ENCODE measurements at places on chromosomes 1 and 21.

DNA sequence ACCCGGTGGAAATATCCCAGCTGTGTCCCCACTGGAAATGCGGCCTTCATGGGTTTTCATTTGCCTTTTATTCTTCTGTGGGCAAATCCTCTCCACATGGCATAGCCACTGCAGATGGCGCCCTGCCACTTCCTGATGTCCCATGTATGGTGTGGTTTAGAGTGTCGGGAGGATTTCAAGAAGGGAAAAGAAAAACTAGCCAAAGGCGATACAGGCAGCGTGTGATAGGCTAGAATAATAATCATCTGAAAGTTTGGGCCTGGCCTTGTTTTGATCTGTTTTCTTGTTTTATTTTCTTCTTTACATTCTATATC, 123.6 kb downstream of the PEX14 start:
- DNase-seq: no peak

GRCh38 chr1:240906477-240906876, 294.5 kb upstream of the GREM2 start:
- no peak for DNase-seq

GRCh38 chr1:93107395-93107794, 28.3 kb downstream of the MTF2 start:
- no peak for DNase-seq

DNA sequence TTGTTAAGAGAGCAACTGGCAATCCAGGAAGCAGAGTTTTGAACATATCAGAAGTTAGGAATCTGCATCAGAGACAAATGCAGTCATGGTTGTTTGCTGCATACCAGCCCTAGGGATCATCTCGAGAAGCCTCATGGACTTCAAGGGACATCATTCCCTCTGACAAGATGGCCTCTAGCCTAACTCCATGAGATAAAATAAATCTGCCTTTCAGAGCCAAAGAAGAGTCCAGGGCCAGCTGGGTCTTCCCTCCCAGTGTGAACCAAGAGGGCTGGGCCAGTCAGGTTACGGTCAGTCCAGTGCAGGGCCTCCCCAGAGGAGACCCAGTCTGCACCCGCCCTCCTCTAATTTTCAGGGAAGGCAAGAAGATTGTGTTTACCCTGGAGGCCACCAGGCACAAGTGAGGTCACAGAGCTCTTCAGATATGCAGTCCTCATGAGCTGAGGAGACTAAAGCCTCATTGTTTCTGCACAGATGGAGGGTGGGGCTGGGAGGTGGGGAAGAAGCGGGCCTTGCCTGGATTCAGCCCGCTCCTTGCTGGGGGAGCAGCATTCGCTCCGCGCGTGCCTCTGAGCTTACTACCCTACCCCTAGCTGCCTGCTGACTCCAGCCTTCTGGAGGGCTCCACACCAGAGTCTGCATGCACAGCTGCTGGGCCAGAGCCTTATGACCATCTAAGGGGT, 52.8 kb downstream of the CAPN2 start:
- DNase-seq: peak; percentile 80

DNA sequence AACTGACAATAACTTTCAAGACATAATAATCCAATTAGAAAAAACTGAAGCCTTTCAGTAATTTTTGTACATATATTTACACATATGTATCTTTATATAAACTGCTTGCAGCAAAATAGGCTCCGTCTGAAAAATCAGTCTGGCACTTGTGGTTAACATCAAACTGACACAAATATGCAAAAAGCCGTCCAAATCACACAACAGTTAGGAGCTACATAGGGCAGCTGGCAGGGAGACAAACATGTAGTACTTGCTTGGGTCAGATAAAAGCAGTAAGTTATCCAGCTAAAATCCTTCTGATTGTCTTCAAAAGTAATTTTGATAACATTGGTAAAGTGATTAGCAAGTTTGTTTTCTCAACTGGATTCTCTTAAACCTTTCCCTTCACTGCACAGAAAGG, 14.7 kb upstream of the GUCA2A start:
- DNase-seq: no peak

- DNase-seq: no peak
These were observed 14.4 kb downstream of the FRRS1 start for GRCh38 chr1:99751877-99752504.

GRCh38 chr1:119632103-119632490, 16.0 kb downstream of the ZNF697 start:
- DNase-seq: no peak

DNA sequence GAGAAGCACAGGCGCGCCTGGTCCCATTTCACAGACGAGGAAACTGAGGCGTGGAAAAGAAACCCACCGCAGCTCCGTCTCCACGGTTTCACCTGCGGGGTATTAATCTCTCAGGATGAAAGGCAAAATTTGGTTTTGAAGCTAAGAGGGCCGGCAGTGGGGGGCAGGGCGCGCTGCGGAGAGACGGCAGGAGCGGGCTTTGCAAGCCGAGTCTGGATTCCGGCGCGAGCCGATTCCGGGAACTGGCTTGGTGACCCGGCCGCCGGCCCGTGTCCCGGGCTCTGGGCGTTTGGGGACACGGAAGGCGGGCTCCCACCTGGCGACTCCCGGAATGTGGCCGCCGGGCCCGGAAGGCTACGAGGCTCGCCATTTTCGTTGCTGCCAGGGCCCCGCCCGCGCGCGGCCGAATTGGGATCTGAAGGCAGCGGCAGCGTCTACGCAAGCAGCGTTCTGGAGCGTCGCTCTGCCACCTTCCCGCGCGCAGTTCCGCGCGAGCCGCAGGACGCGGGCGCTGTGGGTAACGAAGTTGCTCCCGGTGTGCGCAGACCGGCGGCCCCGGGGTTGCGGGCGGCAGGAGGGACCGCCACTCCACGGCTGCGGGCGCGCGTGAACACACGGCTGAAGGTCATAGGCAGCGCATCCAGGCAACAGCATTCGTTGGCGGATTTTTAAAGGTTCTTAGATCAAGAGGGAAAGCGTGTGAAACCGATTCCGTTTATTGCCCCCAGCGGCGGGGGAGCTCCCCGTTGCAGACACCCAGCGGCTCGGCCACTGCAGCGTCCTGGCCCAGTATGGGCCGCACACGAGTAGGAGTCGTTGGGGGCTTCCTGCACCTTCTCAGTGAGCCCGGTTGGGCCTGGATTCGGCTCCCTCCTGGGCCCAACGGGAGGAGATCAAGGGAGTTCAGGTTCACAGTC, 5.4 kb upstream of the PRDM16 start:
- DNase-seq: no peak

GRCh38 chr1:222163895-222164294, 384.0 kb downstream of the HHIPL2 start:
- no peak for DNase-seq

- DNase-seq: no peak
These were observed 53.0 kb downstream of the DMRTB1 start for GRCh38 chr1:53511933-53512806.

DNA sequence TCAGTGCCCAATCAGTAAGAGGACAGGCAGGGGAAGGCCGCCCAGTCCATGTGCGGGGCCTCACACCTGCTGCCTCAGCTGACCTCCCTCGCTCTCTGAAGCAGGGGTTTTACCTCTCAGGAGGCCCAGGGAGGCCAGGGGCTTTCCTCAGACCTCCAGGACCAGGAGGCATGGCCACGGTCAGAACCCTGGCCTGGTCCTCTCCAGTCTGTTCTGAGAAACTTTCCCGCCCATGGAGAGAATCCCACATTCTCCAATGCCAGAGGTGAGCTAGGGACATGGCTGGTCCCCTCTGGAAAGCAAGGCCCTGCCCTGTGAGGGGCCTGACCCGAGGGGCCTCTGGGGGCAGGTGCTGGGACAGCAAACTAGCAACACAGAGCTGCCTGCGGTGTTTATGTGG, 68.2 kb downstream of the DMRTB1 start:
- no peak for DNase-seq

All from HuH-7 (cell line).